ENCODE measurements at places on chromosomes 2 and 18. TPM values are rescaled to one million over a fixed set of nuclear protein-coding genes. Genes with fewer than 3 reads are reported as not detected.

- no peak overlapping the region for H3K4me3 ChIP-seq
- no peak overlapping the region for H3K27ac ChIP-seq
- DNase-seq, result no peak
- no peaks in the 10 kb centered on the region for H3K27me3 ChIP-seq
- peaks cover 20% of the 10 kb centered on the region for H3K4me1 ChIP-seq
- H3K36me3 ChIP-seq, result no peaks in the 10 kb centered on the region
Measured at GRCh38 chr2:240275386-240275785, 134.9 kb upstream of the OTOS start.

DNA sequence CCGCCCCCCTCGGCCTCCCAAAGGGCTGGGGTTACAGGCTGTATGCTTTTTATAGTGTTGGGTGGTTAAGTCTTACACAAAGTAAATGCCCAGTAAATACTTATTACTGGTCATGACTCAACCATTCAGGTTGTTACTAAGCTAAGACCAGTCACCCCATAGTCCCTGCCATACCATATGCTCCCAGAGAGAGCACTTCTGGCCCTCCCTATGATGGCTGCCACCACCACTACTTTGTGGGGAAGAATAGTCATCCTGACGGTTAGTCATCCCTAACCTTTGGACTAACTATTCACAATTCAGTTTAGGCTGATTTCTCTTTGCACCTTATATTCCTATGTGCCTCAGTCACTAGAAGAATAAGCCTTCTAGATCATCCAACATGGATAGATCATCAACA lies 42.0 kb upstream of the MSH2 start:
- H3K36me3 ChIP-seq, result no peaks in the 10 kb centered on the region
- H3K27me3 ChIP-seq, result no peaks in the 10 kb centered on the region
- H3K4me1 ChIP-seq, result peaks cover 5% of the 10 kb centered on the region
- no peak overlapping the region for H3K27ac ChIP-seq

DNA sequence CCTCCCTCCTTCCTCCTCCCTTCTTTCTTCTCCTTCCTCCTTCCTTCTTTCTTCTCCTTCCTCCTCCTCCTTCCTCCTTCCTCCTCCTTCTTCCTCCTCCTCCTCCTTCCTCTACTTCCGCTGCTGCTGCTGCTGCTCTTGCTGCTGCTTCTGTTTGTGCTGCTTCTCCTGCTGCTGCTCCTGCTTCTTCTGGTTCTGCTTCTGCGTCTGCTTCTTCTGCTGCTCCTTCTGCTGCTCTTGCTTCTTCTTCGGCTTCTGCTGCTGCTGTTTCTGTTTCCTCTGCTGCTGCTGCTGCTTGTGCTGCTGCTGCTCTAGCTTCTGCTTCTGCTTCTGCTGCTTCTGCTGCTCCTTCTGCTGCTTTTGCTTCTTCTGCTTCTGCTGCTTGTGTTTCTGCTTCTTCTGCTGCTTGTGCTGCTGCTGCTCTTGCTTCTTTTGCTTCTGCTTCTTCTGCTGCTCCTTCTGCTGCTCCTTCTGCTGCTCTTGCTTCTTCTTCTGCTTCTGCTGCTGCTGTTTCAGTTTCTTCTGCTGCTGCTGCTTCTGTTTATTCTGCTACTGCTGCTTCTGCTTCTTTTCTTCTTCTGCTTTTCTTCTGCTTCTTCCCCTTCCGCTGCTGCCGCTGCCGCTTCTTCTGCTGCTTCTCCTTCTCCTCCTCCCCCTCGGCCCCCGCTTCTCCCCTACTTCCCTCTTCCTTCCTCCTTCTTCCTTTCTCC lies 8.6 kb downstream of the SNRNP27 start:
- H3K36me3 ChIP-seq, result peaks cover 42% of the 10 kb centered on the region
- H3K27ac ChIP-seq, result no peak overlapping the region
- no peaks in the 10 kb centered on the region for H3K27me3 ChIP-seq
- no peaks in the 10 kb centered on the region for H3K4me1 ChIP-seq

DNA sequence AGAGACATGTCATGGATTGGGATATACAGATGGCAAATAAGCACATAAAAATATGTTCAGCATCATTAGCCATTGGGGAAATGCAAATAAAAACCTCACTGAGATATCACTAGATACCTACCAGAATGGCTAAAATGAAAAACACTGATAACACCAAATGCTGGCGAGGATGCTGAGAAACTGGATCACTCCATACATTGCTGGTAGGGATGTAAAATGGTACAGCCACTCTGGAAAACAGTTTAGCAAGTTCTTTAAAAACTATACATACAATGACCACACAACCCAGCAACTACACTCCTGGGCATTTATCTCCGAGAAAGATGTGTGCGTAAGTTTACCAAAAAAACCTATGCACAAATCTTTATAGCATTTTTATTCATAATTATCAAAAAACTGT lies 13.9 kb downstream of the PIAS2 start:
- H3K4me1 ChIP-seq, result no peaks in the 10 kb centered on the region
- H3K27ac ChIP-seq, result no peak overlapping the region
- no peaks in the 10 kb centered on the region for H3K27me3 ChIP-seq

DNA sequence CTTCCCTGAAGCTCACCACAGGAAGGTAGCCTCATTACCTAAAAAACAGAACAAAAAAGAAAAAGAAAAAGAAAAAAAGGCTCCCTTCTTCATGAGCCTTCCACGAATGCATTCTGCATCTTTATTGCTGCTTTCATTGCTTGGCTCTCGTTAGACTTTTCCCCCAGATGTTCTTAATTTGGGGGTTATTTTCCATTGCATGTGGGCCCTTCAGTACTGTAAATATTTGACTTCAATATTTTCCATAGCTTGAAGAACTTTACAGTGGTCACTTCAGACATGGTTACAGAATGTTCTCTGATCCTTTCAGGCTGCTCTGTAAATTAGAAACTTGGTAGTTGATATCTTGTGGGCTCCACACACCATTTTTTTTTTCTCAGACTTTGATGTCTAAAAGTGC lies 65.6 kb upstream of the COPS8 start:
- H3K36me3 ChIP-seq, result no peaks in the 10 kb centered on the region
- no peak overlapping the region for H3K27ac ChIP-seq
- no peaks in the 10 kb centered on the region for H3K27me3 ChIP-seq
- no peaks in the 10 kb centered on the region for H3K4me1 ChIP-seq
- H3K4me3 ChIP-seq, result no peak overlapping the region
- no peak for DNase-seq

DNA sequence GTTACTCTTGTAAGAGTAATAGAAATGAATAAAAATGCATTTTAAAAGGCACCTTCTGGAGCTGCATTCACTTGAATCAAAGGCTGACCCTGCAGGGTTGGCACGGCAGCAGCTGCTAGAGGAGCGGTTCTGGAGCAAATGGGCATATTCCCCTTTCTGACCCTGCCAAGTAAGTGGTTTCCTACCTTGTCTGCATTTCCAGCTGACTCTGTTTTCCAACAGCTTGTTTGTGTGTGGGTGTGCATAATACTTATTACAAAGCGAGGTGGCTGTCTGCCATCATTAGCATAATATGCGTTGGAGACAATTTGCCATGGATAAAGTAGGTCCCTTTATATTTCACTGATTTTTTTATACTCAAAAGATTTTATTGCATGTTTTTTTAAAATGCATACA lies 21.3 kb upstream of the TTN start:
- H3K27me3 ChIP-seq, result no peaks in the 10 kb centered on the region
- peak overlapping the region; percentile 57 for H3K27ac ChIP-seq
- peaks cover 11% of the 10 kb centered on the region for H3K4me1 ChIP-seq
- no peaks in the 10 kb centered on the region for H3K36me3 ChIP-seq

GRCh38 chr2:60992985-60993392 lies 24.5 kb upstream of the PEX13 start:
- H3K27me3 ChIP-seq, result no peaks in the 10 kb centered on the region
- no peak overlapping the region for H3K27ac ChIP-seq
- DNase-seq, result no peak
- no peak overlapping the region for H3K4me3 ChIP-seq
- H3K36me3 ChIP-seq, result no peaks in the 10 kb centered on the region
- no peaks in the 10 kb centered on the region for H3K4me1 ChIP-seq

GRCh38 chr2:241309684-241310117 lies 5.8 kb downstream of the HDLBP start:
- no peak for DNase-seq
- H3K27ac ChIP-seq, result peak overlapping the region; percentile 28

PID1 gene
- total RNA-seq, result 109 TPM

GALNT1 gene
- 31.1 TPM for total RNA-seq

EFHD1 gene
- total RNA-seq, result 111 TPM

SNORC gene
- 0.41 TPM for total RNA-seq

IL1B gene
- 4.0 TPM for total RNA-seq

IL36RN gene
- total RNA-seq, result not detected

CRYBA2 gene
- total RNA-seq, result not detected
